Bladder microvascular endothelial cell (primary cell): ENCODE measurements at places on chromosomes 11 and 22. TPM values are rescaled to one million over a fixed set of nuclear protein-coding genes. Genes with fewer than 3 reads are reported as not detected.

POU2F3 gene
- total RNA-seq, result not detected in 2 replicates

SPON1 gene
- 0.06 TPM in 1 of 2 replicates, not detected in the other for total RNA-seq

MYBPC3 gene
- total RNA-seq, result not detected in 2 replicates

CAPRIN1 gene
- 156 and 275 TPM in 2 replicates for total RNA-seq

ANGPTL5 gene
- not detected in 2 replicates for total RNA-seq

GAL3ST3 gene
- total RNA-seq, result 0.76 TPM in 1 of 2 replicates, not detected in the other

GLB1L2 gene
- total RNA-seq, result 0.16 and 0.25 TPM in 2 replicates

KCNJ1 gene
- total RNA-seq, result under 0.01 and 0.06 TPM in 2 replicates

ACRV1 gene
- not detected in 2 replicates for total RNA-seq

CCDC73 gene
- total RNA-seq, result 0.06 TPM in 1 of 2 replicates, not detected in the other

HSPA8 gene
- total RNA-seq, result 1,609 and 2,203 TPM in 2 replicates

KRTAP5-2 gene
- total RNA-seq, result not detected in 2 replicates

PNPLA5 gene
- total RNA-seq, result not detected in 2 replicates
